ENCODE measurements at places on chromosomes 7 and 10. TPM values are rescaled to one million over a fixed set of nuclear protein-coding genes. Genes with fewer than 3 reads are reported as not detected.

The MRC1 gene
- total RNA-seq = 7.0 TPM

The PRPS1L1 gene
- total RNA-seq = not detected

The HDAC9 gene
- total RNA-seq = 3.4 TPM

The FEZF1 gene
- not detected for total RNA-seq
